CD4-positive, alpha-beta memory T cell (primary cell): ENCODE measurements at places on chromosomes 6 and 20.
A peak's percentile ranks its signal among the peaks of the same experiment; 100 is the strongest.

GRCh38 chr6:169445661-169446581 lies 192.3 kb upstream of the THBS2 start:
- no peak for DNase-seq

GRCh38 chr6:127118298-127119101 lies at the start of gene RSPO3:
TSS of gene RSPO3 (plus strand) at chr6:127118671. CDS start at chr6:127119193, 522 bp downstream.
- DNase-seq: no peak

GRCh38 chr20:61785567-61785816 lies 280.2 kb downstream of the TAF4 start:
- no peak for DNase-seq

- DNase-seq: no peak
Measured at GRCh38 chr20:36726168-36726567, 19.7 kb downstream of the NDRG3 start.

DNA sequence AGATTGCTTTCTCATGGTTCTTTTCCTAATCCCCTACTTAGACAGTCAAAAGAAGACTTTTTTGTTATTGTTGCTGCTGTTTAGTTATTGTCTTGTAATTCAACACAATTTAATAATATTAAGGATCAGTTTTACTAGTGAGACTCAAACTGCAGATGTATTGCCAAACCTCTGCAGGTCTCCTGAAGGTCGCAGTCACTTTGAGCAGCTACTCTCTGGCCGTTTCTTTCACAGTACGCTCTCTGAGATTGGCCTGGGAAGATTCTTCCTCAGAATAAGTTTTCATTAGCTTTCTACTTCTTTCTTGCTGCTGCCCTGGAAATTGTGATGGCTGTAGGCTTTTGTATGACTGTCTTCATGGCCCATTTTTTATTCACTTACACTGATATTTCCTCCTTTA lies 930.8 kb downstream of the QKI start:
- no peak for DNase-seq

DNA sequence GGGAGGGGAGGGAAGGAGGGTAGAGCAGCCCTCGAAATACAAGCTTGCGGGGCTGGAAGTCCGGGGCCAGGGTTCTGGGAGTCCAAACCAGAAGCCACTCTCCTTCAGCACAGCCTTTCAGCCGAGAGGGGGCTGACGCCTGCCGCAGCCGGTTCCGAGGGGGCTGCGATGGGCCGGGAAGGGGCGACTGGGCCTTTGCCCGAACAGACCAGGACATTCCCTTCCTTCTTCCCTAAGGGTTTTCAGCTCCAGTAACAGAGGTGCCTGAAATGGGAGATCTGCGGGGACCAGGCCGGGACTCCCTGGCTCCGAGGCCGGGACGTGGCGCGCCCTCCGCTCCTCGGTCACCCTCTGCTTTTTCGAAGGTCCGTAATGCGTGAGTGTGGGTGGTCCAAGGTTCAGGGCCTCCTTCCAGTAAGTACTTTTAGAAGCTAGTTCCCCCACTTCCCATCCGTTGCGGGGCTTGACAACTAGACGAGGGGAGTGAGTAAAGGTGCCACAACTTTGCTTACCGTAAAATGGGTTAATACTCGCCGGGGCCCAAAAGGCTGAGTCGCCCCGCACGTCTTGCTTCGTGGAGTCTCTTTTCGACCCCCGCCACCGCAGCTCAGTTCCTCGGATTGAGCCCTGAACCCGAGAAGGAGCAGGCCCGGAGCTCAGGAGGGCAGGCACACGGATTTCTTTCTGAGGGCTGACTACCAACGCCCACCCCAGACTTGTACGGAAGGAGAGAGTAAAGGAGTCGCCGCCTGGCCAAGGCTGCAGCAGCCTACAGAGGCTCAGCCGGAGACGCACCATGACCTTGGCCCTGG lies 2.9 kb upstream of the OLIG3 start:
- DNase-seq: no peak

DNA sequence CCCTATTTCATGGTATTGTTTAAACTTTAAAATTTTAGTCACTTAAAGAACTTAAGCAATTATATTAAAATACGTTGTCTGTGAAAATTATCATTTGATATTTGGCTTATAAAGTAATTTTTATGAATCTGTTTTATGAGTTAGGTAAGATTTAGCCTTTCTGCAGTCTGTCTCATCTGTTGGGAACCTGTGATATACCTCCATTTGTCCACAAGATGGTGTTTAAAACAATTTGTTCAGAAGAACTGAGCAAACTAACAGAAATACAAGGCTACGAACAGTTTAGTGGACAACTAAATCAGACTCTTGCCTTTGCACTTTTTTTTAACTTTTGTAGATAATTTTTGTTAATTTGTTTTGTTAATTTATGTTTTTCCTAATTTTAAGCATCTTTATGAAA lies 92.4 kb downstream of the COL9A1 start:
- DNase-seq: no peak

- no peak for DNase-seq
Measured at GRCh38 chr20:11429168-11429567, 488.5 kb upstream of the BTBD3 start.

DNA sequence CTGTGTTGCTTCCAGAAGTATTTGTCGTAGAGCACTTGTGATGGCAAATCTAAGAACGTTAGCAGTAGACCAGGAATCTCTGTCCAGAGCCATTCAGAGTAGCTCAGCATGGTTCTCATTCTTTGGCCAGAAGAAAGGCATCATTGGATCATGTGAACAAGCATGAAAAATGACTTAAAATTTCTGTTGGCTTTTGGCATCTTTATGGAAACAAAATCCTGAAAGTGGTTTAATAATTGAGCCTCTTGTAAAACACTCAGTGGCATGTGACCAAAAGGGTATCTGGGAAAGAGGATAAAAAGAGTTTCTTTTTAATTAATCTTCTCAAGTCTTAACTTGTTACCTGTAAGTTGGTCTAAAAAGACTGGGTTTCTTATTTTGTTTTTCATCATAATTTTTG lies 55.2 kb downstream of the PTPN1 start:
- DNase-seq: no peak

- DNase-seq: no peak
Measured at GRCh38 chr20:34185766-34186620, 55.2 kb upstream of the ASIP start.

DNA sequence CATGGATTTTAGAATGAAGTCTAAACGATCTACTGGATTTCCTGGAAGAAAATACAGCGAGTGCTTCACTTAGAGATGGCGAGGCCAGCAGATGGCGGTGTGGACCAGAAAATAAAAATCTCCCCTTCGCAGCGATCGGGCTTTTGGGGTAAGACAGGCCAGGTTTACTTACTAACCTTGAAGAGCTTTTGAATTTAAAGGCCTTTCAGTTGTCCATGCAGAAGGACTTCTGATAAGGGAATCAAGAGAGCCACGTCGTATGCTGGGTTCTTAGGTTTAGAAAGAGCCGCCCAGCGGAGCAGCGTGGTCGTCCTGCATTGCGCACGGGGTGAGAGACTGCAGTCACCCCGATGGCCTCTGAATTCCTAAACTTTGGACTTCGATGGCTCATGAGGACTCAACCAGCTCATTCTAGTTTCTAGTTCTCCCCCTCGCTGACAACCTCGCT lies 125.2 kb upstream of the RALGAPA2 start:
- peak; percentile 4 for DNase-seq

GRCh38 chr6:47163536-47163935 lies 121.4 kb upstream of the ADGRF1 start:
- no peak for DNase-seq

GRCh38 chr6:141326426-141326825 lies 806.3 kb upstream of the GJE1 start:
- peak; percentile 39 for DNase-seq

- no peak for DNase-seq
Measured at GRCh38 chr20:48944663-48945297, 23.3 kb downstream of the ARFGEF2 start.

DNA sequence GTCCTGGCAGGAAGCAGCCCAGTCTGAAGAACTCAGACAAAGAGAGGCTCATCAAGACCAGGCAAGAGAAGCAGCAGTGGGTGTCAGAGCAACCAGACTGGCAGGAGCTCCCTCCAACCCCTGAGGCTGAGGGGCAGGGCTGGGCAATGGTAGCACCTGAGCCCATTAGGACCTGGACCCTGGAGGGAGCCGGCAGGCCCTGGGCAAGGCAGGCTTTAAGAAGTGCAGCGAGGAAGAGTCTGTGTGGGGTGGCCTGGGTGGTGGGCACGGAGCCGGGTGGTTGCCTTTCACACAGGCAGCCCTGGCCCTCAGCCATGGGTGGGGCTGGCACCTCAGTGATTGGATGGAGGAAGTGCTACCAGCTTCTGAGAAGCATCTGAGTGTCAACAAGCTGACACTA lies 33.1 kb upstream of the IRF4 start:
- no peak for DNase-seq

DNA sequence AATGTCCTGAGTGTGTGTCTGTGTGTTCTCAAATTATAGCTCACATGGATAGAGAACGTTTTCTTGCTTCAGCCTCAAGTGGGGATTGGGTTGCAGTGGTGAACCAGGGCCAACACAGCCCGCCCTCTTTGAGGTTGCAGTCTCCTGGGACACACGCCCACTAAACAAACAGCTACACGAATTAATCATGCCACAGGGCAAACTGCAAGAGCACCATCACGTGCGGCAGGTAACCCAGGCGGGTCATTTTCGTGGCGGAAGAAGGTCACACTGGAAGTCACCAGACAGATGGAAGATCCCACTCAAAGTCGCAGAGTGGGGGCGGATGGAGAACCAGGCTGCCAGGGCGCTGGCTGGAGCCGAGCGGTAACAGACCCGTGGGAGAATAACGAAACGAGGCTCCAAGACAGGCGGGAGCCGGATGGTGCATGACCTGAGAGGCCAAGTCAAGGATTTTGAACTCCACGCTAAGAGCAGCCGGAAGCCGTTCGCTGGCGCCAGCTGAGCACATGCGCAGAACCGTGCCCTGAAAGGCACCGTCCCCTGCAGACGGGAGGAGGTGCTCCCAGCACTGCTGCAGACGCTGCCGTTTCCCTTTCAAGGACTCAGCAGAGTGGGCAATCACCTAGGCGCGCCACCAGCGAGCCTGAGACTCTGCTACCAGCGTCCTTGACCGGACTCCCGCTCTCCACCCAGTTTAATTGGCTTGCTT lies 10.7 kb downstream of the DLL1 start:
- peak; percentile 58 for DNase-seq

DNA sequence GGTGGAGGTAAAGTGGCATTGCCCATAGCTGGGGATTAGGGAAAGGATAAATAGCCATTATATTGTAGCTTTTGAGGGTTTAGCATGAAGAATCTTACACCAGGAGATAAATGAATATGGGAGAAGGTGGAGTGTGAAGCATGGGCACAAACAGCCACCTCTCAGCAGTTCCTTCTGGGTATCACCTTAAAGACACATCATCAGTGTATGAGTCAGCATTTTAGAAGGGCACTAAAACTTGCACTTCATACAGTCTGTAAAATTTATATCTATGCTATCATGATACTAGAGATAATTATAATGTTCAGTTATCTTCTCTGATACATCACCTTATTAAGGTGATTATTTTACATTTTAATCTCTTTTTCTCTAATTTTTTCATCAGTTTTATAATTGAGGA lies 25.3 kb downstream of the SLC35A1 start:
- DNase-seq: no peak

- no peak for DNase-seq
Measured at GRCh38 chr6:169938731-169939130, 187.3 kb downstream of the ERMARD start.

- DNase-seq: no peak
Measured at GRCh38 chr6:11625302-11625701, 87.8 kb downstream of the TMEM170B start.

DNA sequence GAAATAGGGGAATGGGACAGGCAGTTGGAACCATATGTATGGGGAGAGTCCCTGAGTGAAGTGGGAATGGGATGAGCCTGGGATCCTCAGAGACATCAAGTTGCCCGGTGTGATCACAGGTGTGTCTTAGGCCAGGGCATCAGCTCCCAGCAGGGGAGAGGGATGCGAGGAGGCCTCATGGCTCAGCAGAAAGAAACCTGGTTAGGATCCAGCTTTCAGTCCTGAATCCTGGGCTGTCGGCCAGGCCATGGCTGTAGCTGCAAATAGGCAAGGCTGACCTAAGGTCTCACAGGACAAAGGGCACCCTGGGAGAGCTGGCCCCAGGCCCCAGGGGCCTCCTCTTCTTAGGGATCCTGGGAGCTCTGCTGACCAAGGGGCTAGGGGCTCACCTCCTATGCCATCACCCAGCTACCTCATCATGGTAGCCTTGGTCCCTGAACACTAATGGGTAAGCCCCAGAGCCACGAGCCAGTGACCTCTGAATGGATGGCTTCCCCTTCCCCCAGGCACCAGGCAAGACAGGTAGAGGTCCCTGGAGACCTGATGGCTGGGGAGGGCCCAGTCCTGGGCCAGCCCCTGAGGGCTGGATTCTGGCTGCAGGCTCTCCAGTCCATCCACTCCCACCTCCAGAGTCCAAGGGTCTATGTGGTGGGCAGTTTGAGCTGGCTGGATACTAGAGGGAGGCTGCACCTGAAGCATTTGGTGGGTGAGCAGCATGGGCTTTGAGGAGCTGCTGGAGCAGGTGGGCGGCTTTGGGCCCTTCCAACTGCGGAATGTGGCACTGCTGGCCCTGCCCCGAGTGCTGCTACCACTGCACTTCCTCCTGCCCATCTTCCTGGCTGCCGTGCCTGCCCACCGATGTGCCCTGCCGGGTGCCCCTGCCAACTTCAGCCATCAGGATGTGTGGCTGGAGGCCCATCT lies at the start of gene SLC22A7:
TSS of gene SLC22A7 (plus strand) at position 617 of the 921 bp plus-strand sequence. CDS start at position 716, 99 bp downstream.
- no peak for DNase-seq

DNA sequence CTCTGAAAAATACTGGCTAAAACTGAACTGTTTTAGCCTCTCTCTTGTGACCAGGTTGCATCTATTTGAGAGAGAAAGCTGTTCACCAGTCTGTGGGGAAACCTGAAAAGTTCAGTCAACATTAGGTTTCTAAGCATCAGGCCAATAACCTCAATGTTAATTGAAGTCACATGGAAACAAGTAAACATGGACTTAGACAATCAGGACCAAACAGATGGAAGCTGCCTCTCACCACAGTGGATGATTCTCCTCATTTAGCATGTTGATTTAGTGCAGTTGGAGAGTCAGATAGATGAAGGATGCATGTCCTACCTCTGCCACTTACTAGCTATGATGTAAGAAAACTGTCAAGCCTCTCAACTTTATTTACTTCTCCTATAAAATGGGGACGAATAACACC lies 18.2 kb downstream of the SCGN start:
- DNase-seq: no peak

- no peak for DNase-seq
Measured at GRCh38 chr6:52840763-52841585, at the start of gene GSTA5. TSS of gene GSTA5 (minus strand) at chr6:52840813.

- no peak for DNase-seq
Measured at GRCh38 chr20:37598100-37598543, 70.4 kb upstream of the BLCAP start.

DNA sequence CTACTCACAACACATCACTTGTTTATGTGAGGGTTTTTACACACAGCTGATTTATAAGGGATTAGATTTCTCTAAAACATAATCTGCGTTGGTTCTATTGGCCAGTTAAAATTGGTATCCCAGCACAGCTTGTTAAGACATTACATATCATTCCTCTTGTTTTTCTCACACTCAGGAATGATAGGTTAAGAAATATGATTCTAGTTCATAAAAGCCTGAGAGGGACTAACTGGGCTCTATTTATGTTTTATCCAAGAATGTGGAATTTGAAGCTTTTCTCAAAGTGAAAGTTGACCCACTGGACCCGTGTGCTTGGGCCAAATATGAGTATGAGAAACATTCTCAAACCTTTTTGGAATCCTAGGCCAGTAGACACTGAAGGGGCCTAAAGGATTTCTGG lies 117.3 kb downstream of the TMEM170B start:
- DNase-seq: no peak
